ENCODE measurements at places on chromosomes 3 and 15.

- H3K27me3 ChIP-seq: no peaks in the 10 kb centered on the region
- no peak overlapping the region for H3K4me3 ChIP-seq
- H3K27ac ChIP-seq: no peak overlapping the region
- no peak for DNase-seq
These were observed 25.7 kb downstream of the FSIP1 start for GRCh38 chr15:39756806-39757522.

GRCh38 chr3:146308222-146308621 lies 57.3 kb upstream of the PLSCR4 start:
- H3K4me3 ChIP-seq: no peak overlapping the region
- H3K36me3 ChIP-seq: no peaks in the 10 kb centered on the region
- peaks cover 13% of the 10 kb centered on the region for H3K4me1 ChIP-seq
- no peaks in the 10 kb centered on the region for H3K27me3 ChIP-seq
- peak overlapping the region; percentile 54 for H3K27ac ChIP-seq
- no peak for DNase-seq

DNA sequence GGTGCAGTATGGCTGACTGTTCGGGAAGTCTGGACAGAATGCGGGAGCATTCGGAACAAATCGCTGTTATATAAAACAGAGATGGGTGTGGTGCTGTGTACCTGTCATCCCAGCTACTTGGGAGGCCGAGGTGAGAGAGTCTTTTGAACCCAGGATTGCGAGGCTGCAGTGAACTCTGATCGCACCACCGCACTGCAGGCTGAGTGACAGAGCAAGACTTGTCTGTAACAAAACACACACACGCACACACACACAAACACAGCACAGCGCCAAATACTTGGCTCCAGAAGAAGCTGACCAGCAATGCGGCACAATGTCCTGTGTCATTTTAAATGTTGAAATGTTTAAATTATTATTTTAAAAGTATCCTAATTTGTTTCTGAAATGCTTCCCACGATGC lies 12.6 kb downstream of the RFTN1 start:
- no peaks in the 10 kb centered on the region for H3K27me3 ChIP-seq
- H3K36me3 ChIP-seq: no peaks in the 10 kb centered on the region
- no peak overlapping the region for H3K27ac ChIP-seq
- no peak for DNase-seq
- peaks cover 7% of the 10 kb centered on the region for H3K4me1 ChIP-seq
- H3K4me3 ChIP-seq: no peak overlapping the region

DNA sequence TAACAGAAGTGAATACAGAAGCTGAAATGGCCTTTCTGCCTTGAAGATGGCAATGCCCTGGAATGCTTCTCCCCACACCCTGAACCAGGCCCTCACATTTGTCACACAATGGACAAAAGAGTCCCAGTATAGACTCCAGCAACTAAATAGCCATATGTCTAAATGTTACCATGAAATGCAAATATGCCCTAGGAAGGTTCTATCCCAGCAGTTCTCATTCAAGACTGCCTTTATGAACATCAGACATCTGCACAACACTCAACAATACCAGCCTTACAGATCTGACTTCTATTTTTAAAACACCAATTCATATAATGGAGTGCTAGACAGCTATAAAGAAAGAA lies 7.9 kb downstream of the ITGB5 start:
- peaks cover 41% of the 10 kb centered on the region for H3K4me1 ChIP-seq
- no peak overlapping the region for H3K4me3 ChIP-seq

GRCh38 chr3:15899388-15899787 lies 101.6 kb upstream of the ANKRD28 start:
- H3K4me1 ChIP-seq: no peaks in the 10 kb centered on the region
- no peak overlapping the region for H3K4me3 ChIP-seq
- no peaks in the 10 kb centered on the region for H3K36me3 ChIP-seq
- H3K27me3 ChIP-seq: no peaks in the 10 kb centered on the region

DNA sequence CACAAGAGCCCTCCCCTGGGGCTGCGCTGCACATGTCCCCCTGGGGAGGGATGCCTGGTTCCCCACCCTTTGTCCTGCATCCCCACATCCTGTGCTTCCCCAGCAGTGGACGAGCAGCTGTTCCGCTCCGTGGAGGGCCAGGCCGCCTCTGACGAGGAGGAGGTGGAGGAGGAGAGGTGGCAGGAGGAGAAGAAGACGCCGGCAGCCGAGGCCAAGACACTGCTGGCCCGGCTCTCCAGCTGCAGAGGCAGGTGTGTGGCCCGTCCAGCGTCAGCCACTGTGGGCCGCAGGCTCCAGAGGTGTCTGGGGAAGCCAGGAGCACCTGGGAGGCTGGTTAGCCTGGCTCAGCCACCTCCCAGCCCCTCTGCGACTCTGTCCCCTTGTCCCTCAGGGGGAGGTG lies 27.9 kb upstream of the GP9 start:
- H3K4me3 ChIP-seq: no peak overlapping the region
- DNase-seq: no peak
- H3K4me1 ChIP-seq: no peaks in the 10 kb centered on the region

DNA sequence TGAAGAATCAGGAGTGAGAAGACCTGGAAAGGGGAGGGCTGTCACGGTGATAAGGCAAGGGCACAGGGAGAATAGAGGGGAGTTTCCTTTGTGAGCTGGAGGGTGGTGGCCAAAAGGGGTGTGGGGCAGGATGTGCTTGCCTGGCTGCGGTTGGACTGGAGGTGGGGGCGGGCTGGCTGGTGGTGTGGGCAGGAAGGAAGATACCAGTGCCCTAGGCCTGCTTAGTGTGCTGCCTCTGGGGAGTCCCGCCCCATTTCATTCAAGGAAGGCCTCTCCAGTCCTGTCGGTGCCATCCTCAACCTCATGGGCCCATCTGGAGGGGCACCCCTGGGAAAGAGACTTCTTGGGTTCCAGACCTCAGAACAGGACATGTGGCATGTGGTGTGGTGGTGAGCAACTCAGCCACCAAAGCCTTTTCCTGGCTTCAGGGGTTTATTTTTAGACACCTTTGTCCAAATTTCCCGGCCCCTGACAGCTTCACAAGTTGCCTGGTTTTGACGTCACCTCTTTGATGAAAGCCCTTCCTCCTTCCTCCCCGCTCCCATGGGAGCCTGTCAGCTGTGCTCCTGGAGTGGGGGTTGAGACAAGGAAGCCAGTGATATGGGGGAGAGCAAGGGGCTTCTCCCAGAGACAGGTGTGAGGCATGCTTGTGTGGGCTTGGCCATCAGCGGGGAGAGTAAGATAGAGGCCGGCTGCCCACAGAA lies 15.6 kb downstream of the TEX264 start:
- H3K4me3 ChIP-seq: no peak overlapping the region
- H3K4me1 ChIP-seq: peaks cover 89% of the 10 kb centered on the region
- H3K27me3 ChIP-seq: no peaks in the 10 kb centered on the region
- H3K36me3 ChIP-seq: peaks cover 48% of the 10 kb centered on the region
- DNase-seq: peak; percentile 82

DNA sequence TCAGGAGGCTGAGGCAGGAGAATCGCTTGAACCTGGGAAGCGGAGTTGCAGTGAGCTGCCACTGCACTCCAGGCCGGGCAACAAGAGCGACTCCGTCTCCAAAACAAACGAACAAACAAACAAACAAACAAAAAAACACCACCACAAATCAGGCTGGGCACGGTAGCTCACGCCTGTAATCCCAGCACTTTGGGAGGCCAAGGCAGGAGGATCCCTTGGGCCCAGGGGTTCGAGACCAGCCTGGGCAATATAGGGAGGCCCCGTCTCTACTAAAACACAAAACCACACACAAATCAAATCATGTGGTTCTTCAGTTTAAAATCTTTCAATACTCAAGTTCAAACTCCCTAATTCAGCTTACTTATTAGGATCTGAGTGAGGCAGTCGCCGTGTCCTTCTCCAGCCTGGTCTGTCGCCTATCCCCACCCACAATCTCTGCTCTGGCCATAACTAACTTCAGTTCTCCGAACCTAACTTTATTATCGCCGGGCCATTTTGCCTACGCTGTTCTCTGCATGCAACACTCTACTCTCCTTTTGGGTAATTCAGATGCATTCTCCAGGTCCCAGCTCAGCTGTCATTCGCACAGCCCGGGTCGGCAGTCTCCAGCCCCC lies 660 bp upstream of the RTF1 start:
- DNase-seq: no peak
- H3K4me3 ChIP-seq: peak overlapping the region; percentile 80
- H3K36me3 ChIP-seq: no peaks in the 10 kb centered on the region

- no peak for DNase-seq
- no peaks in the 10 kb centered on the region for H3K27me3 ChIP-seq
- no peak overlapping the region for H3K4me3 ChIP-seq
- no peak overlapping the region for H3K27ac ChIP-seq
- no peaks in the 10 kb centered on the region for H3K4me1 ChIP-seq
- H3K36me3 ChIP-seq: no peaks in the 10 kb centered on the region
These were observed 75.7 kb downstream of the GMPS start for GRCh38 chr3:155946178-155946577.

DNA sequence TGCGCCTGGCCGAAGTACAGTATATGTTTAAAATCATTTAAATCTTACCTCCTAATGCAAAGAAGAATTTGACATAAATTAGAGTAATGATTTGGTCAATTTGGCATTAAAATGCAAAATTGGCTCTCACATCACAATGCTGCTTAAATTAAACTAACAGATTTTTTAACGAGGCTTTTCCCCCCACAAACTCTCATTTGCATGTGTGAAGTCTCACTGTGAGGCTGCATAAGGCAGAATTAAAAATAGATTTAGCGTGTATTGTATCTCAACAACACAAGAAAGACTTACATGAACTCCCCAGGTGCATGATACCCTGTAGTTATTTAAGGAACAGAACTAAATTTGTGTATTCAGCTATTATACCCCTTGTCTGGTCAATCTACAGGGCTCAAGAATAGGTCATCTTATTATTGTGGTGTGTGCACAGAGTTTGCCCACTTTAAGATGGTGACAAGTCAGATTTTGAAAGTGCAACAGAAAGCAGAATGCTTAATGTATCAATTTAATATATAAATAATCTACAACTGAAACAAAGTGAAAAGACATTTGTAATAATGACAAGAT lies 897.9 kb downstream of the EPHA3 start:
- H3K4me1 ChIP-seq: peaks cover 18% of the 10 kb centered on the region
- no peak for DNase-seq

DNA sequence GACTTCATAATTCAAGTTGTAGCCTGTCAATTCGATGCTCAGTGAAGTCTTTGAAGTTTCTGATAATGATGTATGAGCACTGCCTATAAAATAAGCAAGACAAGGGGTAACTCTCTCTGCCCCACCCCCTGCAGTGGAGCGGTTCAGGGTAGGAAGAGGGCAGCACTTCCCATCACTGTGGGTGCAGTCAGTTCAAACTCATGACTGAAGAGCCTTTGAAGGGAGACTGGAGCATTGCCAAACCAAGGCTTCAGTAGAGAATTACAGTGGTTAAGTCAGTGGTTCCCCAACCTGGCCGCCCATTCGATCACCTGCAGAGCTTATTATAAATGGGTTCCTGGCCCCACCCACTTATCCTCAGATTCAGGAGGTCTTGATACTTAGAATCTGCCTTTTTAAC lies 190.6 kb downstream of the SHQ1 start:
- no peak overlapping the region for H3K4me3 ChIP-seq
- no peak overlapping the region for H3K27ac ChIP-seq
- H3K4me1 ChIP-seq: peaks cover 5% of the 10 kb centered on the region
- no peaks in the 10 kb centered on the region for H3K36me3 ChIP-seq

- H3K36me3 ChIP-seq: no peaks in the 10 kb centered on the region
- H3K27ac ChIP-seq: peak overlapping the region; percentile 72
- no peak overlapping the region for H3K4me3 ChIP-seq
These were observed 35.6 kb upstream of the RAB11A start for GRCh38 chr15:65833501-65834205.

DNA sequence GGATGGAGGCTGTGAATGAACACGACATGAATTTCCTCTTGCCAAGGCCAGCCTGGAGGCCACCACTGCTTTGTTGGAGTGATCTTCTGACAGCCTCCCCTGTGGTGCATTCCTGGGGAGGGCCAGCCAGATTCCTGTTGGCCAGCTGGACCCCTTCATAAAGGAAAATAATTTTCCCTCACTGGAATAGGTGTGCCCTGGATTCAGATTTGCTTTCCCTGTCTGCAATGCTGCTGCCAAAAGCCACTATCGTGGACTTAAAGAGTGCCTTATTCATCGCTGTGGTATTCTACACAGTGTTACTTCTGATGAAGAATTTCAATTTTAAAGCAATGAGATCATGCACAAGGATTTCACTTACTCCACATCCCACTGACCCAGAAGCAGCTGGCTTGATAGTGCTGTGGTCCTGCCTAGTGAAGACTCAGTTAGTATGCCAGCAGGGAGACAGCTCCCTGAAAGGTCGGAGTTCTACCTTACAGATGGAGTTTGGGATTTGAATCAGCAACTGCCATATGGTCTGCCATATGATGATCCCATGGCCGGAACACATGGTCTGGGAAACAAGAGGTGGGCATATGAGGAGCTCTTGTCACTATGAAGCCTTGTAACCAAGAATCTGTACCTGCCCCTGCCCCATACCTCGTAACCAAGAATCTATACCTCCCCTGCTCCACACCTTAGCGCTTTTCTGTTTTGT lies 145.2 kb downstream of the KLF13 start:
- H3K4me1 ChIP-seq: peaks cover 4% of the 10 kb centered on the region
- H3K27ac ChIP-seq: no peak overlapping the region
- H3K27me3 ChIP-seq: no peaks in the 10 kb centered on the region
- H3K4me3 ChIP-seq: no peak overlapping the region

- no peaks in the 10 kb centered on the region for H3K36me3 ChIP-seq
- no peak overlapping the region for H3K27ac ChIP-seq
- no peak for DNase-seq
These were observed 29.0 kb downstream of the CPOX start for GRCh38 chr3:98564282-98565005.

GRCh38 chr3:45084820-45085816 lies 59.0 kb downstream of the CLEC3B start:
- no peaks in the 10 kb centered on the region for H3K27me3 ChIP-seq
- no peak overlapping the region for H3K27ac ChIP-seq
- no peaks in the 10 kb centered on the region for H3K36me3 ChIP-seq
- no peak for DNase-seq
- no peaks in the 10 kb centered on the region for H3K4me1 ChIP-seq

DNA sequence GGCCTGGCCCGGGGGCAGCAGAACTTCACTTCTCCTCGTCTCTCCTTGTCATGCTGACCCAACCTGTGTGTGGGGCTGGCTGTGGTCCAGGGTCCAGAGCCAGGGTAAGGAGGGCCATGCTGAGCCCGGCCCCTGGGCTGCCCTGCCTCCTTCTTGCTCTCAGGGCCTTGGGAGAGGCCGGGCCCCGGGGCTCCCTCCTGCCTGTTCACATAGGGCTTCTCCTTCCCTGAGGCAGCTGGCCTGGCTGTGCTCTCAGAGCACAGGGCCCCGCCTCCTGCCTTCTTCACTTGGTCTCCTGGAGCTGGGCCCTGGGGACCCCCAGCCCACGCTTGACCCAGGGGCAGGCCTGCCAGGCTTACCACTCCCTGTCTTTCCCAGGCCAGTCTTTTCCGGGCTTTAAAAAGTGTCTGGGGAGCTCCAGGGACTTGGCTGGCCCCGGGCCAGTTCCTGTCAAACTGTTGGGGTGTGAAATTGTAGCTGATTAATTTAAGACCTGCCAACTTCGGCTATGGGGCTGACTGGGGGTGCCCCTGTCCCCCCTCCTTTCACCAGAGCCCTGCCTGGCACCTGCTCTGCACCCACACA lies 11.8 kb downstream of the PLXNA1 start:
- H3K36me3 ChIP-seq: peaks cover 17% of the 10 kb centered on the region
- H3K27ac ChIP-seq: peak overlapping the region; percentile 42
- peaks cover 73% of the 10 kb centered on the region for H3K4me1 ChIP-seq

Measured in heart left ventricle (tissue), 16 donors.